CD4-positive, alpha-beta T cell treated with Interleukin-4 for 4 hours (primary cell): ENCODE measurements at places on chromosomes 16 and 17.

DNA sequence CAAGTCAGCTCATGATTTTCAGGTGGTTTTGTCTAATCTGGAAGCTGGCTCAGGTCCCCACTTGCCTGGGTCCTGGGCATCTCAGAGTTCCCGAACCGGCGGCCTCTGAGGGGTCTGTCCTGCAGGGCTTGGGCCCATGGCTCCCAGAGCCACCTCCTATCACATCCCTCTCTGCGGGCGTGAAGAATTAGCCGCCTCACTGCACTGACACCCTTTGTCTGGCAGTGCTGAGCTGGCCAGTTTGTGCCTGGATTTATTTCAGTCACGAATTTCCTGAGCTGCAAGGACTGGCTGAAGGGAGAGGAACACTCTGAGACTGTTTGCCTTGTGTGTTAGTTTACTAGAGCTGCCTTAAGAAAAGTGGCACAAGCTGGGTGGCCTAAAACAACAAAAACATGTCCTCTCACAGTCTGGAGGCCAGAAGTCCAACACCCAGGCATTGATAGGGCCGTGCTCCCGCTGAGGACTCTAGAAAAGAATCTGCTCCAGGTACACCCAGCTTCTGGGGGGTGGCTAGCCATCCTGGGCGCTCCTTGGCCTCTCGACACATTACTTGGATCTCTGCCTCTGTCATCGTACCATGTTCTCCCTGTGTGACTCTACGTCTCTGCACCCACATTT is 217.5 kb upstream of the DYNLRB2 start:
- no peak for DNase-seq

- DNase-seq = no peak
These were observed 19.5 kb upstream of the CORO6 start for GRCh38 chr17:29642171-29642611.

- DNase-seq = no peak
These were observed 39.5 kb downstream of the CMIP start for GRCh38 chr16:81483970-81484595.

DNA sequence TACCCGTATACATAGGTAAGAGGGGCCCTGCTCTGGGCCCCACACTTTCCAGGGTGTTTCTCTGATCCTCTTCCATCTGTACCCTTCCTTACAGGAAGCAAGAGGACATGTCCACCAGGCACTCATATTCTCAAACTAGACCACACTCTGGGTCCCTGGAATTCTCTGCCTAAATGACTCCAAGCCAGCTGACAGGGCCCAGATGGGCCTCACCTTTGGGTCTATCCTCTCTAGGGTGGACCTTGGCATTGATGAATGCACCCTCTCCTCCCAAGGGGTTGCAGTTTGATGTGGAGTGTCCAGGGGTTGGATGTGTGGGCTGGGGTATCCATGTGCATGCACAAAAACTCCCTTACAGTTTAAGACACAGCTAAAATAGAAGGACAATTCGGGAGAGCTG is 95.8 kb downstream of the ASIC2 start:
- DNase-seq = no peak

GRCh38 chr17:73455050-73455687 is 143.4 kb upstream of the CDC42EP4 start:
- no peak for DNase-seq

- DNase-seq = no peak
These were observed 29.9 kb downstream of the KCNJ16 start for GRCh38 chr17:70104791-70105523.

GRCh38 chr17:58066401-58066800 is 16.8 kb upstream of the DYNLL2 start:
- DNase-seq = no peak

DNA sequence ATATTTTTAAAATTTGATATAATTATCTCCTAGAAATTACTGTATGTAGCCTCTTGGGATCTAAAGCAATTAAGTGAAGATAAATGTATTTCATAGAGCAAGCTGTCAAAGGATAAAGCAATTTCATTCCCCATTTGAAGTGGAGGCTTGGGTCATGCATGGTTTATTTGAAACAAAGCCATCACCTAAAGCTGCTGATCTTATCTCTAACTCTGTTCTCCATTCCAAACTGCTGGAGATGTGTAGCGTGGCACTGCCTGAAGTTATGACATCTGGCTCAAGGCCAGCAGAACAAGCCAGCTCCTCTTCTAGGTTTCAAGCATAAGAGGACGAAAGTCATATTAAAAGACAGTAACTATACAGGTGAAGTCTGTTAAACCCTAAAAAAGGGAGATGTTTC is 83.9 kb downstream of the HIC1 start:
- DNase-seq = no peak

- no peak for DNase-seq
These were observed 178.7 kb downstream of the GRIN2A start for GRCh38 chr16:10003486-10003885.

- no peak for DNase-seq
These were observed 333.6 kb upstream of the MON1B start for GRCh38 chr16:76857402-76857801.

DNA sequence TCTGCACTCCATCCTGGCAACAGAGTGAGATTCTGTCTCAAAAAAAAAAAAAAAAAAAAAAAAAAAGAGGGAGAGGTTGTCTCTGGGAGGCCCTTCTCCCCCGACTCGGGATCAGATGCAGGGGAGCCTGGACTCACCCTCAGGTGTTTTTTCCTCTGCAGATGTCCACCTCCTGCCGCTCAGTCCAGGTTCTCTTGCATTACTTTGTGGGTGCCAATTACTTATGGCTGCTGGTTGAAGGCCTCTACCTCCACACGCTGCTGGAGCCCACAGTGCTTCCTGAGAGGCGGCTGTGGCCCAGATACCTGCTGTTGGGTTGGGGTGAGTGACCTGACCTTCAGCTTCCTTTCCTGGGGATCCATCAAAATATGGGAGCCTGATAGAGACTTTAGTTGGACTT is 34.1 kb downstream of the GLP2R start:
- no peak for DNase-seq

- no peak for DNase-seq
These were observed 59.5 kb upstream of the CACNG4 start for GRCh38 chr17:66904760-66905624.

- no peak for DNase-seq
These were observed 17.5 kb upstream of the MYO18A start for GRCh38 chr17:29197516-29198272.

- no peak for DNase-seq
These were observed 57.8 kb downstream of the WSB1 start for GRCh38 chr17:27351759-27352158.

DNA sequence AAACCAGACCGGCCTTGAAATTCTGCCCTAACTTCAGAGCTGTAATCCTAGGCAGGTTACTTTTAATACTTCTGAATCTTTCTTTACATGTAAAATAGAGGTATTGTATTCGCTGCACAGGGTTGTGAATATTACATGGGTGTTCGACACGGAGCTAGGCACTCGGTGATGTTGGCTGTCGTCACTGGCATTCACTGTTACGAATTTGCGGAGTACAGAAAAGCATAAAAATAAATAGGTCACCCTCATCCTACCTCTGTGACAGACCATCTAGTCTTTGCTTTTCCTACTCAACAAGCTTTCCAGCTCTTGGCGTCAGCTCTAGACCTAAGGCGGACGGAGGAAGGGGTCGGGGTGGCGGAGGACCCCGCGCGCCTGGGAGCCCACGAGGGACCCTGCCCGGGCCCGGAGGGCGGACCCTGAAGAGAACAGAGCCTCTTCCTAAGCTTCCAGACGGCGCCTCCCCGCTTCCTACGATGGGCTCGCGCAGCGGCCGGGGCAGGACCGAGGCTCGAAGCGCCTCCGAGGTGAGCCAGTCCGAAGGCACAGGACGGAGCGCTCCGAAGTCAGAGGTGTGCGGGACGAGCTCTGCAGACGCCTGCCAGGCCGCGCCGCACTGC is 879 bp upstream of the SPG7 start:
- no peak for DNase-seq

GRCh38 chr16:88298833-88299745 is 83.7 kb upstream of the ZNF469 start:
- DNase-seq = no peak

GRCh38 chr17:12316021-12316420 is 295.3 kb downstream of the MAP2K4 start:
- DNase-seq = no peak

DNA sequence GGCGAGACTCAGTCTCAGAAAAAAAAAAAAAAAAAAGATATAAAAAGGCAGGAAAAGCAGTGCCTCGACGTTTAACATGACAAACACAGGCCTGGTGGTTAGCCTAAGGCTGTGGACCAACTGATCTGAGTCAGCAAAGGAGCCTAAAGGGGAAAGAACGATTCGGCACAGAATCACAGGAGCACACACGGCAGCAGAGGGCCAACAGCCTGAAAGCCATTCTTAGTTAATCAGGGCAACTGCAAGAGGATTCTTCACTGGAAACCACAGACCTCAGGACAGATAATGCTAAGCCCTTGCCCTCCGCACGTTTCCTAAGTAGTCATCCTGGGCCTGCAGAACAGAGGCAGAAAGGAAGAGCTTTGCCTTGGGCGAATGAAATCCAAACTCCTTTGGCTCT is 14.7 kb downstream of the TMEM11 start:
- no peak for DNase-seq

- no peak for DNase-seq
These were observed 34.1 kb downstream of the MAP2K6 start for GRCh38 chr17:69448431-69449102.

DNA sequence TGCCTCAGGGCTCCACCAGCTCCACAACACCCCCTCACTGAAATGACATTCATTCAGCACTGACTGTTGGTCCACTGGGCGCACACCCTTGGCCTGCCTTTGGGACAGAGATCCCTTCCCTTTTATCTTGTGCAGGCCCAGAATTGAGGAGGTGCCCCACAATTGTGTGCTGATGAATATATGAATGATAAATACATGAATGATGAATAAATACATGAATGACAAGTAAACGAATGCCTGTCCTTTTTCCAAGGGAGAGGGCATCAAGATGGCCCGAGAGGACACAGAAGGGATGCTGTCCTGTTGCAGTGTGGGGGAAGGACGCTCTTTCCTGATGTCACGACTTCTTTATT is 5.7 kb downstream of the CCR7 start:
- DNase-seq = no peak

DNA sequence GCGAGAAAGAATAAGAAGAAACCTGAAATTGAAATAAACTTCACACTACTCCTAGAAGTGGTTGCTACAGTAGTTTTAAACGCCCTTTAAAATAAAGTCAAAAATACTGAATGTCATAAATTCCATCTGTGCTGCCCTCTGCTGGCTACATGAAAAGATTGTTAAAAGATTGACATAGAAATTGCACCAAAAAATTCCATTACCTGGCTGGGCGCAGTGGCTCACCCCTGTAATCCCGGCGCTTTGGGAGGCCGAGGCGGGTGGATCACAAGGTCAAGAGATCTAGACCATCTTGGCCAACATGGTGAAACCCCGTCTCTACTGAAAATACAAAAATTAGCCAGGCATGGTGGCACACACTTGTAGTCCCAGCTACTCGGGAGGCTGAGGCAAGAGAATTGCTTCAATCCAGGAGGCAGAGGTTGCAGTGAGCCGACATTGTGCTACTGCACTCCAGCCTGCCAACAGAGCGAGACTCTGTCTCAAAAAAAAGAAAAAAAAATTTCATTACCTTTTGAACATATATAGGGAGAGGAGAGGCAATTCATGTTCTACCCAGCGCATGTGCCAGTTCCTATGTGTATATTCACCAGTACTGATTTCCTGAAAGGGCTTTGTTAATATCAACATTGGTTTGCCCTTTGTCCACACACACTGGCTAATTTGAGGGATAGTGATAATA is 36.5 kb downstream of the CYTH1 start:
- DNase-seq = peak; percentile 69

GRCh38 chr17:19979917-19980770 is 2.5 kb upstream of the AKAP10 start:
- DNase-seq = no peak

DNA sequence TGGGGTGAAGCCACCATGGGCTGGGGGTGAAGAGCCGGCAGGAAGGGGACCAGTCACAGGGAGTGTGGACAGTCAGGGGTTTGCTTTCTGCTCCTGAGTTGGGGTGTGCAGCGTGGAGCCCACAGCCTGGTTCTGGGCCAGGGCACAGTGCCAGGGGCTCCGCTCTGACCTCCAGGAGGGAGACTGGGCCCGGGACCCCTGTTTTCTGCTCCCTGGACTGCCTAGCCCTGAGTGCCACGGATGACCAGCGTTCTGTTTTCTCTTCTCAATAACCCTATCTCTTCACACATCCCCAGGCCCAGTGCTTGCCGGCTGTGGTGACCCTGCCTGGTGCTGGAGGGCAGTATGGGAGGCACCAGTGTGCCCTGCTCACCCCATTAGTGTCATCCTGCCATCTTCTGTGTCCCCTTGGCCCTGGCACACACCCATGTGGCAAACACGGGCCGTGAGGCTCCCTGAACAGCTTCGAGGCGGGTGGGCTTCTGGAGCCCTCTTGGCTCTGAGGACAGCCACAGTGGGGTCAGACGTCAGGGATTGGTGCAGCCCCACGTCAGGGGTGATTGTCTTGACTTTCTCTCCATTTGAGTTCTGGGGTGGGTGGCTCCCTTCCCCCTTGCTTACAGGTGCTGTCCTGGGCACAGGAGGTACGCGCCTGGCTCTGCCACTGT is 1.1 kb downstream of the CEMP1 start:
- no peak for DNase-seq

GRCh38 chr17:34571428-34572130 is 7.8 kb upstream of the TMEM132E start:
- DNase-seq = no peak

DNA sequence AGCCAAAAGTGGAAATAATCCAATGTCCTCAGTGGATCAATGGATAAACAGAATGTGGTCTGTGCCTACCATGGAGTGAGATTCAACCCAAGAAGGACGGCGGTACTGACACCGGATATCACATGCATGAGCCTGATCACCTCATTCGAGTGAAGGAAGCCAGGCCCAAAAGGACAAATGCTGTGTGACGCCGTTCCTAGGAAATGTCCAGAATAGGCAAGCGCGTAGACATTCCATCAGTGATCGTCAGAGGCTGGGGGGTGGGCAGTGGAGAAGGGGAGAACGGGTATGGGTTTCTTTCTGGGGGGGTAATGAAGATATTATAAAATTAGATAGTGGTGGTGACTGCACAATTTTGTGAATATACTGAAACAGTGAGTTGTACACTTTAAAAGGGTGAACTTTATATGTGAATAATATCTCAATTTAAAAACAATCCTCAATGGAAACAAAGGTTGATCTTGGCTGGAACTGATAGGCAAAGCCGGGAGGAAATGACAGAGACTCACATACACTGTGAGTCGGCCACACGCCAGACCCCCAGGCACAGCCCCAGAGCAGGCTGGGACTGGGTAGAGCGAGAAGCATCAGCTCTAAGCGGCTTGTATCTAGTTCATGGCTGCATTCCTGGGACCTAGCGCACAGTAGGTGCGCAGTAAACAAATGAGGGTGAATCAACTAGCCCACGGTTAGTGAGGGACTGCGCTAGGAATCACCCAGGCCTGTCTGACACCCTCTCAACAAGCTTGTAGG is 3.5 kb downstream of the DBNDD1 start:
- DNase-seq = no peak
